Femur (tissue), 1 donor: ENCODE measurements at places on chromosomes 7 and 10.
A peak's percentile ranks its signal among the peaks of the same experiment; 100 is the strongest.

DNA sequence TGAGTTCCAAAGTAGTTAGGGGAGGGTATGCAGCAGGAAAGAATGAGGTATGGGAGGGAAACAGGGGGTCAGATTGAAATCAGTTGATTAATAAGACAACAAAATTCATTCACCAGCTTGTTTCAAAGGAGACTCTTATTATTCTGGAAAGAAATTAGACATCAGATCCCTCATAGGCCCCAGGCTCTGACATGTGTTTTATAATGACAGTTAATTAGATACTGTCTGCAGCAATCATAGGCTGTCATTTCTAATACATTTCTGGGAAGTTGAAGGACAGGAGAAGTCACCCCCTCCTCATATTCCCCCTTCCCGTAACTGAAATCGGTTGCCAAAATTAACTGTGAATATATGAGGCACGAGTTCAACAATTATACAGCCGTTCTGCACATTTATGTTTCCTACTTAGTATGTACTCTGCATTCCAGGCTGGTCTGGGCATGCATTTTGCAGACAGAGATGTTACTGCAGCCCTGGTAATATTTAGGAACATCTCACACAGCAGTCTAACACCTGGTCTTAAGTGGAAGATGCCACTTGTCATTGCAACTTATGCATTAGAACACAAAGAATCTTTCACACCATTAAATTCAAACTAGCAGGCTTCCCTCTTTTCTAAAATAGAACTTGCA lies 355.2 kb upstream of the LRGUK start:
- no peak for DNase-seq

- peak; percentile 86 for DNase-seq
Measured at GRCh38 chr7:47818796-47819606, 129.3 kb downstream of the PKD1L1 start.

DNA sequence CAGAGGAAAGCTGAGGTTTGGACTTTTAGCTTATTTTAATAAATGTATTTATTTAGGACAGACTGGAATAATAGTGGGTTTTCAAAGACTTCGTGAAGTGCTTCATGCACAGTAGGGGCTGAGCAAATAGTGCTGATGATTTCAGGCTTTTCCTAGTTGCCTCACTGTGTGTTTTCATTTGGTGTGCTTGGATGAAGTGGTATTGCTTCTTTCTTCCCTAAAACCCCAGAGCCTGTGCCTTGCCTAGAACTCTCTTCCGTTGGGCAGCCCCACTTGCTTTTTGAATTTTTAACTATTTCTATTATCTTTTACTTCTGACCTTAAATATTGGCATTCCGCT lies 49.6 kb downstream of the ARID5B start:
- DNase-seq: no peak

DNA sequence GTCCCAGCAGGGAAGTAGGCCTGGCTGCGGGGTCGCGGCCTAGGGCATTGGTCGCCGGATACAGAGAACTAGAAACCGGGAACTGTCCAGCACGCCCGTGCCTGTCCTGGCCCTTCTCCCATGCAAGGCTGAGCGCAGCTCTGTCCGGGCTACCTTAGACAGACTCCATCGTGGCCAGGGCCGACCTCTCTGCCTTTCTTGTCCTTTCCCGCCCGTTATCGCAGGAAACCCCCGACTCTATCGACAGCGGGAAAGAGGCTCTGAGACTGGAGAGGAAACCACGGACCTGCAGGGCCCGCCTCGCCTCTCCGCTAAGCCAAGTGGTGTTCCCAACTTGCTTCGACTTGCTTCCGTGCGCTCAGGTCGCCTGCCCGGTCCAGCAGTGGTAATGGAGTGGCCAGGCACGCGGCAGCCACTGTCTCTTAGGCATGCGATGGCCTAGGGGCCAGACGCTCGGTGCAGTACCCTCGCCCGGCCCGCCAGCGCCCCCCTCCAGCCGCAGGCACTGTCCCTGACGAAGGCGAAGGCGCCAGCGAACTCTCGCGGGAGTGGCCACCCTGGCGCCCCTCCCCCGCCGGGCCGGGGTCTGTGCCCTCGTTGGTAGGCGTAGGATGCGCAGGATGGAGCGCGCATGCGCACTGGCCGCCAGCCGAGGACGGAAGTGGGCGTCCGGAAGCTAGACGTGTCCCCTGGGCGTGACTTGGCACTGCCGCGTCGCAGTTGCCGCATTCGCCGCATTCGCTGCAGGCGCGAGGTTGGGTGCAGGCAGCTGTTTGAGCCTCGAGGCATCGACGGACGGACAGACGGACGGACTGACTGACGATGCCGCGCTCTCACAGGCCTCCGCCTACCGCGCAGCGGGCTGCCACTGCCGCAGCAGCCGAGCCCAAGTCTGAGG lies 54.4 kb downstream of the MCMBP start:
- peak; percentile 91 for DNase-seq

- DNase-seq: no peak
Measured at GRCh38 chr7:55307123-55307916, 57.8 kb upstream of the LANCL2 start.

DNA sequence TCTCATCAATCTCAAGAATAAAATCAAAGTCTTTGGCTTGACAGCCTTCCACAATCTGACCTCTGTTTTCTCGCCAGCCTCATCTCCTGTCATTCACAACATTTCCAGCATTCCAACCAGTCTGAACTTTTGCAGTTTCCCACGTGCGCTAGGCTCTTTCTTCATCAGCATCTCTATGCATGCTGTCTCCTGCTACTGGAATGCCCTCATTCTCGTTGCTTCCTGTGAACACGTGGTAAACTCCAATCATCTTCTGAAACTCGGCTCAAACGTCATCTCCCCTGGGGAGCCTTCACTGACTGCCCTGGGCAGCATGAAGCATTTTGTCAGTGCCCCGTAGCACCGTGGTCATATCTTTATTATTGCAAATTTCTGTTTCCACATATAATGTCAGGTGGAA lies 12.2 kb upstream of the RSBN1L start:
- DNase-seq: peak; percentile 43

DNA sequence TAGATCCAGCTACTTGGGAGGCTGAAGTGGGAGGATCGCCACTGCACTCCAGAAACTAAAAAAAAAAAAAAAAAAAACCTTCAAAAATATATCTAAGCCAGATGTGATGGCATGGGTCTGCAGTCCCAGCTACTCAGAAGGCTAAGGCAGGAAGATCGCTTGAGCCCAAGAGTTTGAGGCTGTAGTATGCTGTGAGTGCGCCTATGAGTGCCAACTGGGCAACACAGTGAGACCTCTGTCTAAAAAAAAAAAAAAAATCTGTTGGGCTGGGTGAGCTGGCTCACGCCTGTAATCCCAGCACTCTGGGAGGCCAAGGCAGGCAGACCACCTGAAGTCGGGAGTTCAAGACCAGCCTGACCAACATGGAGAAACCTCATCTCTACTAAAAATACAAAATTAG lies 2.8 kb upstream of the CHCHD1 start:
- DNase-seq: no peak

DNA sequence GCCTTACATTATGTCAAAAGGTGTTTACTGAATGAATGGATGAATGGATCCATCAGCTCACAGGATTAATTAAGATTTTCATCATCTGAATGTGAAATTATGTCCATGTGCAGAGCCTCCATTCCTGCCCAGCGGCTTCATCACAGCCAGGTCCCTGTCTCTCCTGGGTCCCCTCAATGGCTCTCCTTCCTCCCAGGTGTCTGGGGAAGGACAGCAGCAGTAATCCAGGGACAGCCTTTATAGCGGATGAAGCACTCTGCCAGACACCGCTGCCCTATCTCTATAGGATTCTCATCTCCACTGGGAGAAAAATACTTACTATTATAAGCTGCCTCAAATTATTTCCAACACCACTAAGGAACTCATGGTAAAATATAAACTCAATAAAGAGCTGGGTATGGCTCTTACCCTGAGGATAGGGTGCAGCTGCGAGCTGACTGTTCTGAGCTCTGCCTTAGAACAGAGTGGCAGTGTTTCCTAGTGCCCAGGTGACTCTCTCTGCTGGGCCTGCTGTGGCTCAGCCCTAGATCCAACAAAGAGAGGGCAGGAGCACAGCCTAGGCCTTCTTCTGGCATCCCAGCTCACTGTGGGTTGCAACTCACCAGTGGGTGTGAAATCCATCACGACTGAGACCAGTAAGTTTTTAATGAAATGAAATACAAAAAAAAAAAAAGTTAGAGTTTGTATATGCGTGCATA lies 38.3 kb downstream of the GPRIN2 start:
- DNase-seq: no peak

GRCh38 chr10:113751181-113751732 lies at the start of gene PLEKHS1:
PLEKHS1 (plus strand) TSS chr10:113751682; CDS start chr10:113755278, 3,596 bp downstream.
- DNase-seq: no peak

GRCh38 chr7:105611856-105612775 lies 30.8 kb upstream of the EFCAB10 start:
- no peak for DNase-seq
